ENCODE measurements at places on chromosomes 6 and 20. TPM values are rescaled to one million over a fixed set of nuclear protein-coding genes. Genes with fewer than 3 reads are reported as not detected.
A peak's percentile ranks its signal among the peaks of the same experiment; 100 is the strongest.

DNA sequence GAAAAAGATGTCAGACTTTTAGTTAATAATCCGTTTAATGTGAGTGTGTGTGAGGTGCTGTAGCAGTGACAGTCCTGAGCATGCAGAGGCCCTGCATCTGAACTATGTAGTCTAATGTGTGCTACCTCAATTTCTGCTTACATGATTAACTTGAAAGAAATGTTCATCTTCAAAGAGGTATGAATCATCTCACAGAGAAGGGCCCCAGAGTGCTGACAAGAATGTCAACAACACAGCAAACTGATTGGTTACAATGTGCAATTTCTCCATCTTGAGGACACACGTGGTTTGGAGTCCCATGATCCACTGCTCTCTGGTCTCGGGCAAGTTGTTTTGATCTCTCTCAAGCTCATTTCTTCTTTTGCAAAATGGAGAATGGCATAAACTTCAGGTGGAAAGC lies 61.7 kb upstream of the EMILIN3 start:
- H3K4me1 ChIP-seq = peaks cover 9% of the 10 kb centered on the region
- peaks cover 5% of the 10 kb centered on the region for H3K36me3 ChIP-seq
- H3K27ac ChIP-seq = no peak overlapping the region
- no peaks in the 10 kb centered on the region for H3K27me3 ChIP-seq
- DNase-seq = peak; percentile 28

- DNase-seq = no peak
- no peaks in the 10 kb centered on the region for H3K27me3 ChIP-seq
- H3K36me3 ChIP-seq = peaks cover 5% of the 10 kb centered on the region
- H3K4me3 ChIP-seq = no peak overlapping the region
- no peaks in the 10 kb centered on the region for H3K4me1 ChIP-seq
Measured at GRCh38 chr20:24983896-24984295, 8.7 kb downstream of the APMAP start.

Gene MCM3
- 70.5 TPM for polyA plus RNA-seq

DNA sequence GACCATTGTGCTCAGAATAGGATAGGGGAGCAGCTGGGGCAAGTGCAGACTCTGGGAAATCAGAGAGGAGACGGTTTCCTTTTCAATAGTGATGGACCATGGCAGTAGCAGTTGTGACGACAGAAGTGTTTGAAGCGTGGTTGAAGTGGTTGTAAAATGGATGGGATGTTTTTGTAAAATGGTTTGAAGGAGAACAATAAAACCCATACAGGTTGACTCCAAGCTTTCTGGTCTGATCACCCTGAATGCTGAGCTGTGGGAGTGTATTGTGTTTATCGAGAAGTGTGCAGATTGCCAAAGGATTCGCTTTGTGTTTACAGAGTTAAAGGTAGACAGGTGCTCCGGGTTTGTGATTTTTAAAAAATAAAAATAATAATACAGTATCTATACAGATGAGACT lies 255.2 kb upstream of the SULF2 start:
- H3K27me3 ChIP-seq = no peaks in the 10 kb centered on the region
- H3K4me1 ChIP-seq = no peaks in the 10 kb centered on the region
- no peaks in the 10 kb centered on the region for H3K36me3 ChIP-seq

DNA sequence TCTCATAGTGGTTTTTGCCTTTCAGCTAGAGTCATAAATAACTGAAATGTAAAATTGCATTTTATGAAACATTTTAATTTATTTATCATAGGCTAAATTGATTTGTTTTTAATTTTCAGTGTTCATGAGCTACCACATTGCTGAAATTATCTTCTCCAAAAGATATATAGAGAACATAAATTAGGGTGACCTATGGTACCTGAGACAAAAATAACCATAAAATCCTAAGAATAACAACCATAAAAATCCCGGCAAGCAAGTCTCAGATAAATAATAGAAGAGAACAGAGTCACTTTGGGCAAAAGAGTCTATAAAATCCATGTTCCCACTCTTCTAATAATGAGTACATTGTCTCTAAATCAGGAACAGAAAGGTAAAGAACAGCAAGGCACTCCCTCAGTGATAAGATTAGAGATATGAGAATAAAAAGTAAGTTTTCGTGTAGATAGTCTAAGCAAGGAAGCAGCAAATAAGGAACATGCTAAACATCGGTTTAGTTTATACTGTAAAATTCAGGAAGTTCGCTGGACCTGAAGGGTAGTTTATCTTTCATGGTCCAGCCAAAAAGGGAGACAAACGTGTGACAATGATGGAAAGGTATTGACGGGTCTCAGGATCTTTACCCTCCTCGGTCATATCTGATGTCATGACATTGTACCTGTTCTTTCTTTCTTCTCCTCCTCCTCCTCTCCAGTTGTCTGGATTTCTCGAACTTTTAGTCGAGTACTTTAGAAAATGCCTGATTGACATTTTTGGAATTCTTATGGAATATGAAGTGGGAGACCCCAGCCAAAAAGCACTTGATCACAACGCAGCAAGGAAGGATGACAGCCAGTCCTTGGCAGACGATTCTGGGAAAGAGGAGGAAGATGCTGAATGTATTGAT lies 117.6 kb downstream of the TMEM242 start:
- no peaks in the 10 kb centered on the region for H3K27me3 ChIP-seq
- H3K27ac ChIP-seq = no peak overlapping the region
- H3K4me1 ChIP-seq = no peaks in the 10 kb centered on the region
- H3K36me3 ChIP-seq = peaks cover 7% of the 10 kb centered on the region
- no peak for DNase-seq
- H3K4me3 ChIP-seq = no peak overlapping the region

DNA sequence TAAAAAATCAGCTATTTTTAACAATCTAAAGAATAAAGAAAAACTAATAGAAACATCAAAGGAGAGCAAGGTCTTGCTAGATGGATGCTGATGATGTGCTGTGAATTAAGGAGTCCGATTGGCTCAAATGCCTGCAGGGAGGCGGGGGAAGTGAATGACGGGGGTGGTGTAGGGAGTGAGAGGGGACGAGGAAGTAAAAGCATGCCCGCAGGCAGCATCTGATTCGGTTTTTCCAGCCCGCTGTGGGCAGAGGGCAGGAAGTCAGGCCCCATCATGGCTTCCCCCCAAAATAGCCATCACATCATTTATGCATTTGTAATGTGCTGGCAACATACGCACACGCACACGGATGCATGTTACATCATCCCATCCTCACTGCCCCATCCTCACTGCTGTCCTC lies 10.3 kb downstream of the RSPO4 start:
- H3K4me3 ChIP-seq = no peak overlapping the region
- peaks cover 2% of the 10 kb centered on the region for H3K4me1 ChIP-seq
- H3K36me3 ChIP-seq = no peaks in the 10 kb centered on the region
- peaks cover 23% of the 10 kb centered on the region for H3K27me3 ChIP-seq
- no peak for DNase-seq

Gene TGM3
- polyA plus RNA-seq = 0.08 TPM

Gene TSHZ2
- polyA plus RNA-seq = 1.1 TPM

- H3K27ac ChIP-seq = no peak overlapping the region
- H3K27me3 ChIP-seq = no peaks in the 10 kb centered on the region
Measured at GRCh38 chr20:19890445-19891051, 126.6 kb upstream of the NAA20 start.
